Breast epithelium (tissue), 4 donors: ENCODE measurements at places on chromosomes 1 and 21. TPM values are rescaled to one million over a fixed set of nuclear protein-coding genes. Genes with fewer than 3 reads are reported as not detected.
A peak's percentile ranks its signal among the peaks of the same experiment; 100 is the strongest.

DNA sequence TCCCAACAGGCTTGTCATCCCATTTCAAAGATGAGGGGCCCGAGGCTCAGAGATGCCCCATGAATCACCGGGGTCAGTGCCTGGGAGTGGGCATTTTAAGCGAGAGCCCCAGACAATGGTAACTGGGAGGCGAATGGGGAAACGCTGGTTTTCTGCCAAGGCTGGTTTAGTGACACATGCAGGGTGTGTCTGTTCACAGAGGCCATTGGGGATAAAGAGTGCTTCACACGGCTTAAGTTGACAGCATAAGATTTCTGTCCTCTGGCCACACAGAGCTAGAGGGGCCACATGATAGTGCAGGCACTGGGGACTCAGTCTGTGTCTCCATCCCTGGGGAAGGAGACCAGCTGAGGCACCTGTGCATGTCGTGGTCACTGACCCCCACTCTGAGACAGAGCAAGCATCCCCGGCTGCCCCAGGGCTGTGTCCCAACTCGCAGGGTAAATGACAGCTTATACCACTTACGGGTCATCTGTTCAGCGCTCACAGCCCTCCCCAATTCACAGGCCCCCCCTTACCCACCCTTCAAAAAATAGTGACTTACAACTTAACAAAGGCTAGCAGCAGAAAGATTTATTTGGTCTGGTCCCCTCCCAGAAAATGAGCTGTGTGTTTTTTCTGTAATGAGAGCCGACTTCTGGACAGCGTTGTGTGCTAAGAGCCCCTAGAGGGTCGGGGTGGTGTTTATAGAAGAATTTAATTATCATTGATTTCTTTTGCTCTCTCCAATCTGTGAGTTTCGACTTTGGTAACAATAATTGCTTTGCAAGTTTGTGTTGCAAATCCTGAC, 34.9 kb upstream of the ARHGEF16 start:
- DNase-seq: no peak
- no peaks in the 10 kb centered on the region for H3K36me3 ChIP-seq
- H3K27ac ChIP-seq: no peak overlapping the region
- no peak overlapping the region for H3K4me3 ChIP-seq

DNA sequence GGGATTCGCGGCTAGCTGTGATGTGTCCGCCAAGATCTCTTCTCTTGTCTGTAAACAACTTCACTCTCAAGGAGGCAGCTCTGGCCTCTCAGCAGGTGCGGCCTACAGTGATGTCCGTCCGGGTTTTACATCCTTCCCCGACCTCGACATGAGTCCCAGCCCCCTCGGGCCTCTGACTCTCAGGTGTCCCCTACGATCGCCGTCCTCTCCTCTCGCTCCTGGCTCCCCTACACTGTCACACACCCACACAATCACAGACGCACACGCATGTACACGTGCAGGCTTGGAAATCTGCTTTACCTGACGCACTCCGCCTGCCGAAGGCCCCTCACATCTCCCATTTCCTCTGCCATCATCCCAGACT, 797 bp upstream of the RSPH1 start:
- H3K27ac ChIP-seq: peak overlapping the region; percentile 97
- peak overlapping the region; percentile 74 for H3K4me3 ChIP-seq
- no peak for DNase-seq
- no peaks in the 10 kb centered on the region for H3K36me3 ChIP-seq
- no peaks in the 10 kb centered on the region for H3K27me3 ChIP-seq
- H3K4me1 ChIP-seq: no peaks in the 10 kb centered on the region

- H3K4me1 ChIP-seq: no peaks in the 10 kb centered on the region
Observed at GRCh38 chr1:7410156-7410555, 360.9 kb upstream of the VAMP3 start.

DNA sequence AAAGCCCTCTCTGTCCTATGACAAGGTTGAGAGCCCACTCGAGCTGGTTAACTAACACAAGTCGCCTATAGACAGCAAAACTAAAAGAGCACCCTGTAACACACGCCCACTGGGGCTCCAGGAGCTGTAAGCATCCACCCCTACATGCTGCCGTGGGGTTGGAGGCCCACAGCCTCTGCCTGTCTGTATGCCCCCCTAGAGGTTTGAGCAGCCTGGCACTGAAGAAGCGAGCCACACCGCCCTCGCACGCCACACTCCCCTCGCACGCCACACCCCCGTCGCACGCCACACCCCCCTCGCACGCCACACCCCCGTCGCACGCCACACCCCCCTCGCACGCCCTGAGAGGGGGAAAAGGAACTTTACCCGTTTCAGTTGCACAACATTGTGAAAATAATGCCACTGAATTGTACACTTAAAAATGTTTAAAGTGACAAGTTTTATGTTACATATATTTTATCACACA, 13.2 kb upstream of the HMGCL start:
- no peaks in the 10 kb centered on the region for H3K27me3 ChIP-seq
- H3K36me3 ChIP-seq: no peaks in the 10 kb centered on the region
- H3K4me1 ChIP-seq: no peaks in the 10 kb centered on the region

The ITLN1 gene
- total RNA-seq: 938 TPM

The CR2 gene
- under 0.01 TPM for total RNA-seq
